HT1080 (cell line): ENCODE measurements at places on chromosomes 5 and 9. TPM values are rescaled to one million over a fixed set of nuclear protein-coding genes. Genes with fewer than 3 reads are reported as not detected.

The NHP2 gene
- total RNA-seq, result 521 and 563 TPM in 2 replicates

The NOXA1 gene
- total RNA-seq, result 0.10 TPM in 1 of 2 replicates, not detected in the other

The RMI1 gene
- 5.3 and 5.9 TPM in 2 replicates for total RNA-seq

The AFAP1L1 gene
- 0.77 and 0.98 TPM in 2 replicates for total RNA-seq

The PALM2AKAP2 gene
- 3.2 and 6.3 TPM in 2 replicates for total RNA-seq

The CDC20B gene
- not detected in 2 replicates for total RNA-seq

The NUTM2G gene
- not detected in 2 replicates for total RNA-seq

The DND1 gene
- total RNA-seq, result 1.8 and 2.8 TPM in 2 replicates

The TRMT10B gene
- 2.8 and 3.0 TPM in 2 replicates for total RNA-seq

The FOXD4L3 gene
- not detected in 2 replicates for total RNA-seq

The CER1 gene
- total RNA-seq, result not detected in 2 replicates

The CCL21 gene
- total RNA-seq, result not detected in 2 replicates

The NIPSNAP3A gene
- 20.7 and 22.6 TPM in 2 replicates for total RNA-seq

The DAPK1 gene
- 0.03 and 0.10 TPM in 2 replicates for total RNA-seq

The PCDHB13 gene
- total RNA-seq, result 0.06 TPM in 1 of 2 replicates, not detected in the other

The ARHGEF28 gene
- total RNA-seq, result 12.9 and 13.9 TPM in 2 replicates

The EIF4E1B gene
- not detected in 2 replicates for total RNA-seq

The TTF1 gene
- total RNA-seq, result 18.1 and 20.4 TPM in 2 replicates

The PTRH1 gene
- total RNA-seq, result 27.1 and 33.3 TPM in 2 replicates

The GFI1B gene
- not detected in 2 replicates for total RNA-seq

The LRRTM2 gene
- 3.7 and 4.0 TPM in 2 replicates for total RNA-seq

The PCDHGA2 gene
- total RNA-seq, result 0.27 and 0.84 TPM in 2 replicates

The HACD4 gene
- total RNA-seq, result not detected in 2 replicates

The CDC23 gene
- 55.0 and 56.1 TPM in 2 replicates for total RNA-seq

The HAND1 gene
- not detected in 2 replicates for total RNA-seq

The SH2D3C gene
- total RNA-seq, result not detected in 2 replicates

The SLC27A6 gene
- 0.26 and 0.27 TPM in 2 replicates for total RNA-seq

The KIF24 gene
- 5.8 and 8.3 TPM in 2 replicates for total RNA-seq

The GMCL2 gene
- total RNA-seq, result not detected in 2 replicates

The MAMDC2 gene
- total RNA-seq, result 0.17 and 0.37 TPM in 2 replicates

The DMRT2 gene
- not detected in 2 replicates for total RNA-seq

The C5orf58 gene
- total RNA-seq, result 2.4 and 7.7 TPM in 2 replicates

The RNF224 gene
- total RNA-seq, result not detected in 2 replicates
